ENCODE measurements at places on chromosomes 3 and 15. TPM values are rescaled to one million over a fixed set of nuclear protein-coding genes. Genes with fewer than 3 reads are reported as not detected.
A peak's percentile ranks its signal among the peaks of the same experiment; 100 is the strongest.

- no peak for DNase-seq
Measured at GRCh38 chr3:128490650-128490914, 2.4 kb downstream of the GATA2 start.

GRCh38 chr3:9770276-9770812 is 597 bp upstream of the CAMK1 start:
- peak; percentile 77 for DNase-seq

DNA sequence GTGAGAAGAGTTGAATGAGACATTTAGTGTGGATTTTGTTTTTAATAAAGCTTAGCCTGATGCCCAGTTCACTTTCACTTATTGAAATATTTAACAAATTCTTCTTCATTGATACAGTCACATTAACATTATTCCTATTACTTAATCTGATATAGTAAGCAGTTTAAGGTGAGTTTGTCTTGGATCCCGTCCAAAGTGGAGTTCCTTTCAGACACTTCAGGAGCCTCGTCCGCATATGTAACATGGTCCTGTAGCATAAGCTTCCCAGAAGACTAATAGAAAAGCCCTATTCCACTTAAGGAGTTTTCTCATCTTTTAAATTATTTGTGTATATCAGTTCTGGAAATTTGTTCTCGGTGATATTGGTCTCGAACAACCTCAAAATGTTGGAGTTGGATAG is 39.7 kb upstream of the MLF1 start:
- DNase-seq = no peak

DNA sequence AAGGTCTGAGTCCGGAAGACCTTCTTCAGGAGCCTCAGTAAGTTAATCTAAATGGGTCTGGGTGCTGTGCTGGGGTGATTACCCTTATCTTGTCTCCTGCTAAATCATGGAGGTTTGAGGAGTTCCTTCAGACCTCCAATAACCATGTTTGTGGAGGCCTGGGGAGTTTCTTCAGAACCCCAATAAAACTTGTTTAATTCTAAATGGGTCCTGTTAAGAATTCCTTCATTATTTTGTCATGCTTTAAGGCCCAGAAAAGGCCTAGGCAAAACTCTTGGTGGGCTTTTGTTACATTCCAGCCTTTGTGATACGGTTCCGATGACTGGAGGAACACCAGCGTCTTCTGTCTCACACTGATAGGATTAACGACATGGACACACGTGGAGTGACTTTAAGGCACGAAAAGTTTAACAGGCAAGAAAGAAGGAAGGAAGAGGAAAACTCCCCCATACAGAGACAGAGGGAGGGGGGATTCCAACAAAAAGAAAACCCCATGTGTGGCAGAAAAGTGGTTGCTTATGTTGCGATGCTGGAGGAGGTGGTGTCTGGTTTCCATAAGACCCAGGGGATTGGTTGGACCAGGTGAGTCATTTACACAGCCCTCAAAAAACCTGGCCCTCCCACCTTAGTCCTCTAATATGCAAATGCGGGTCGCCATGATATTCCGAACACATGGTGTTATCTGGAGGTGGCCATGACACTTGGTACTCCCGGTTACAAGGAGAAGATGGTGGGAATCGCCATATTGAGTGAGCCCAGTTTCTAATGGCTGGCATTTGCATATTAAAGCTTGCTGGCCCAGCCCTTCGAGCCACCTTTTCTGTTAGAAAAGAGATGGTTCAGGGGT is 72.6 kb upstream of the MFGE8 start:
- DNase-seq = no peak

GRCh38 chr3:125351814-125352456 is 23.2 kb downstream of the ZNF148 start:
- DNase-seq = no peak

- no peak for DNase-seq
Measured at GRCh38 chr3:61353382-61353781, 102.1 kb upstream of the FHIT start.

GRCh38 chr3:149247008-149247710 is 25.5 kb upstream of the CP start:
- no peak for DNase-seq

- DNase-seq = no peak
Measured at GRCh38 chr3:98741121-98741716, 21.9 kb upstream of the ST3GAL6 start.

- DNase-seq = no peak
Measured at GRCh38 chr3:189516039-189516438, 115.2 kb upstream of the TP63 start.

GRCh38 chr3:149553781-149554451 is 79.4 kb downstream of the TM4SF4 start:
- DNase-seq = peak; percentile 57

- DNase-seq = no peak
Measured at GRCh38 chr3:37811625-37812498, 49.8 kb upstream of the CTDSPL start.

DNA sequence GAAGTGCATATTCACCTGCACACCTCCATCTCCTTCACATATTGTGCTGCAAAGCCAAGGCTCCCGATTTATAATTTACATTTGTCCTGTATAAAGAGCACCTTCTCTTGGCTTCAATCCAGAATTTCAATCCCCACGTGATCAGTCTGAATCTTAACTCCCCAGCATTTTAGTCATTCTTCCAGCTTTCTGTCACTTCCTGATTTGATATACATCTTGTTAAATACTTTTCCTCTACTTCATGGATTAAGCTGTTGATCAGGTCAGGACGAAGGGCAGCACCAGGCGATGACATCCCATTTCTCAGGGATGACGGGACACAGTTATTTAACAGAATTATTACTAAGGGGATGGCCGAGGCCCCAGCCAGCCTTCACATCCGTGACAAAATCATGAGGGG is 212.5 kb downstream of the EPHB1 start:
- no peak for DNase-seq

DNA sequence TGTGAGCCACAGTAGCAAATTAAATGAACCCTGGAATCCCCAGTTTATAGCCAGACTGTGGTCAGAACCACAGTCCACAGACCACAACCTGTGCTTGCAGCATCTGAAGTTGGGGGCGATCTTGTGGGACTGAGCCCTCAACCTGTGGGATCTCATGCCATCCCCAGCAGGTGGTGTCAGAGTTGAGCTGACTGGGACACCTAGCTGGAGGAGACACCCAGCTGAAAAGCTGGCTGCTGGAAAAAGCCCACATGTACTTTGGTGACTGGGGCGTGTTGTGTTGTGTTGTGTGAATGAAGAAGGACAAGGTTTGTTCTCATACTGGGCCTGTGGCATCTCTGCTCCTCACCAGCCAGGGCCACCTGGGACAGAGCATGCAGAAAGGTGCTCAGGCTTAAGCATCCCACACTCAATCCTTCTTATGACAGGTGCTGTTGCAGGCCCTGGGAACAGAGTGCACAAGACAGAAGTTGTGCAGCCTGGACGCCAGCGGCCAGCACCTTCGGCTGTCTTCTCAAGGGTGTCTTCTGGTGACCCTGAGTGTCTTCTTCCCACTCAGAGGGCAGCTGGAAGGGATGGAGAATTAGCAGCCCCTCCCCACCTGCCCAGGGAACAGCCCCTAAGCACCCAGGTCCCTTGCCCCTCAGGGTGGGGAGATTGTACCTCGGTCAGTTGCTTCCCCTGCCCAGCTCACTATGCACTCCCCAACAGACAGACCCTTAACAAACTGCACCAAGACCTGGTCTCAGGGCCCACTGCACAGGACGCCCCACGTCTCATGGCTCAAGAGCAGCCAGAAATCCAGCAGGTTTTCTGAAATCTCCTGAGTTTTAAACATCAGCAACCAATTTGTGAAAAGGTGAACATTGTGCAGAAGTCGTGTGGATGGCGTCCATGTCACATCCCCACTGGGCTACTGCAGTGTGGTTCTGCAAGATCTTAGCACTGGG is 2.2 kb upstream of the UROC1 start:
- DNase-seq = no peak

GRCh38 chr3:16513141-16514020 is at the start of gene RFTN1:
Gene RFTN1, minus strand, starts transcription at chr3:16513699. Its CDS starts 19,830 bp downstream, at chr3:16493869.
- no peak for DNase-seq

DNA sequence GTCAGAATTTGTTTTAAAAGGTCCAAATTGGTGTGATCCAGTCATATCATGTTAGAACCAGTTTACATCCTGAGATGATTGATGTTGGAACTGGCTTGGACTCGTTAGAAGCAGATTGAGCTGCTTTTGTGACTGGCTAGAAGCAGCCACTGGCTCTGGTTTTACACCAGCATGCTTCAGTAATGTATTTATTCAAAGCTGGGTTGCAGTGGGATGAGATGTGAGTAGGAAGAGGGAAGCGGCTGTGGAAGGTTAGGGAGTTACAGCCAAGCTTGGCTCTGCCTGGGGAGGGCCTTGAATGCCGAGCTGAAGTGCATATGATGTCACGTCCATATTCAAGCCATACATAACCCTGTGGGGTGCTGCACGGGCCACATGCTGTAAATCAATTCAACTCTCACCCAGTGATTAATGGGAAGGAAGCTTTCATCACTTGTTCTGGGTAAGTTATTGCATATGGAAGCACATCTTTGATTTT is 104.0 kb upstream of the SMAD3 start:
- no peak for DNase-seq

DNA sequence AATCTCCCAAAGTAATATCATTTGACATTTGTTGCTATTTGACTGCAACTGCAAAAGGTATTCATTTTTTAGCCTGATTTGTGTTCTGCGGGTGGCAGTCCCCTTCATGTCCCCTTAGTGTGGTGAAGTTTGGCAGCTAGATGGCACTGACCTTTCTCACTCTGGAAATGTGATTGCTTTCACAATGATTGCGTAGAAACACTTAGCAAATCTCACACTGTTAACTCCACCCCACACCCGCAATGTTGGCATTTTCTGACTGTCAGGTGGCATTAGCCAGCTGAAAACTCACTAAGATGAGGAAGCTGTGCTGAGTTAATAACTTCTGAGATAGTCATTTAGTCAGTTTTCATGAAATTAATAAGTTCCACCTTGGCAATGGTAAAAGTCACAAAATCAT is 76.9 kb downstream of the TRIM69 start:
- DNase-seq = no peak

DNA sequence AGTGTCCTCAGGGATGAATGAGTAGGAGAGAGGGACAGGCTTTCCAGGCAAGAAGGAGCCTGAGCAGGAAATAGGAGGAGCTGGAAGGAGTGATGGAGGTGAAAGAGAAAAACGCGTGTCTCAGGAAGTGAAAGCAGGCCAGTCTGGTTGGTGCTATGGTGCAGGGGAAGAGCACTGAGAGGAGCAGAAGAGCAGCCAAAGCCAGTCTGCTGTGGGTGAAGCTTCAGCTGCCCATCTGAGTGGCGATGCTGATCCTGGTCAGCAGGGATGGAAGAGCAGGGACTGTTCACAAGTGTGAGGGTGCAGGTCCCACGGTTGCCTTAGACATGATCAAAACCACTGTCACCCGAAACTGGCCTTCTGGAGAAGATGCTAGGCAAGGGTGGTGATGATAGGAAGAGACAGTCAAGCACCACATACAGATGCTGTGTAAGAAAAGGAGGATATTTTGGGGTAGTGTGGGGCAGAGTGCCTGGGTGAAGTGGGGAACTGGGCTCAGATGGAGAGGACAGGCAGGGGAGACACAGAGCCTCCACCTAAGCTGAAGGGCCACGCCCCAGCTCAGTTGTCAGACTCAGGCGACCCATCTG is 5.5 kb upstream of the KY start:
- no peak for DNase-seq

GRCh38 chr15:41543521-41543870 is 561 bp downstream of the RPAP1 start:
- no peak for DNase-seq

- DNase-seq = no peak
Measured at GRCh38 chr3:184690192-184690883, 21.5 kb downstream of the MAGEF1 start.

GRCh38 chr3:4826237-4827100 is 152.8 kb upstream of the BHLHE40 start:
- DNase-seq = peak; percentile 26

- DNase-seq = no peak
Measured at GRCh38 chr3:27758083-27758482, 36.0 kb upstream of the EOMES start.

DNA sequence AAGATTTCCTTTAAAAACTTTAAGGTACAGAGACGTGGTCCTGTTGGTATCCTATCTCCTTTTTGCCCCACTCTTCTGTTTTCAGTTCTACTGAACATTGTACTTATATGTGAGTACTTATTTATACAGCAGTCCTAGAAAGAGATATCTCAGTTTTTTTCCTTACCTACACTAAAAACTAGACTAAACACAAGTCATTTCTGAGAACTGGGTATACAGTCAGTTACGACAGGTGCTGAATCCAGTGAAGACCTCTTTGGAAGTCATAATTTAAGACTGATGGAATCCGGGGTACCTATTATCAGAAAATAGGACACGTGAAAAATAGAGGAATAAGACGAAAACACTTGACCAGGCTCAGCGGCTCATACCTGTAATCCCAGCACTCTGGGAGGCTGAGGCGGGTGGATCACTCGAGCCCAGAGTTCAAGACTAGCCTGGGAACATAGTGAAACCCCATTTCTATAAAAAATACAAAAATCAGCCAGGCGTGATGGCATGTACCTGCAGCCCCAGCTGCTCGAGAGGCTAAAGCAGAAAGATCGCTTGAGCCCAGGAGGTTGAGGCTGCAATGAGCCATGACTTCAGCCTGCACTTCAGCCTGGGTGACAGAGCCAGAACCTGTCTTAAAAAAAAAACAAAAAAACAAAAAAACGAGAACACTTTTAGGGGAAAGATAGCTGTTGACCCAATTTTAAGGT is 76.3 kb downstream of the KLHL25 start:
- DNase-seq = no peak

GRCh38 chr3:184619787-184620430 is 58.3 kb downstream of the EPHB3 start:
- DNase-seq = no peak

DNA sequence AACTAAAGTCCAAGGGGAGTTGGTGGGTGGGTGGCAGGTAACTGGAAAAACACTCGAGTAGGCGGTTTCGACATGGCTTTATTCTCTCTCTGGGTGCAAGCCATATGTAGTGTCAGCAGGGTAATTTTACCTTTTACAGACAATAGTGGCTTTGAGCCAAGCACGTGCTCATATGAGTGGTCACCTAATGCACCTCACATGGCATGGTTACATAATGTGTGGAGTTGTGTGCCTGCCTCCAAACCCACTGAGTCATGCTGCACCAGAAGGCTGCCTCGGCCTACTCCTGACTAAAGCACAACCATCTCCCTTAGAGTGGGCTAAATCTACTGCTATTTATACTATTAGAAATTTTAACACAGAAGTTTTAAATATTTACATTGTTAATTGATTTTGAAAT is 16.5 kb downstream of the CCRL2 start:
- DNase-seq = no peak

GRCh38 chr15:45641999-45642932 is 7.4 kb downstream of the SQOR start:
- DNase-seq = no peak

GRCh38 chr3:39505866-39506742 is 38.6 kb downstream of the MOBP start:
- no peak for DNase-seq

The GRM7 gene
- 1.1 TPM for total RNA-seq

The SLC24A5 gene
- total RNA-seq = not detected

The GOLGA6A gene
- total RNA-seq = not detected

The SHQ1 gene
- total RNA-seq = 17.4 TPM

The DLEC1 gene
- 2.0 TPM for total RNA-seq

The DNAH12 gene
- 0.33 TPM for total RNA-seq

The AADACL2 gene
- total RNA-seq = 0.73 TPM

The RBM15B gene
- 32.5 TPM for total RNA-seq

The CLDN18 gene
- total RNA-seq = not detected

The TTLL13 gene
- not detected for total RNA-seq

The TWF2 gene
- total RNA-seq = 52.7 TPM

The RASGRP1 gene
- total RNA-seq = 4.8 TPM

The NMD3 gene
- total RNA-seq = 69.7 TPM

The CKMT1B gene
- total RNA-seq = 2.6 TPM

The PP2D1 gene
- total RNA-seq = not detected

Data from breast epithelium (tissue), 4 donors.